ENCODE measurements at places on chromosomes 7 and 10. TPM values are rescaled to one million over a fixed set of nuclear protein-coding genes. Genes with fewer than 3 reads are reported as not detected.

HDAC9 gene
- total RNA-seq: 6.8 TPM

CALML5 gene
- not detected for total RNA-seq

ARHGEF5 gene
- 51.2 TPM for total RNA-seq

CLCN1 gene
- total RNA-seq: 0.12 TPM

FAM13C gene
- 10.1 TPM for total RNA-seq

SMKR1 gene
- not detected for total RNA-seq

NCF1 gene
- not detected for total RNA-seq

ERVW-1 gene
- total RNA-seq: 1.2 TPM
